BJ (cell line): ENCODE measurements at places on chromosomes 1 and 21.

DNA sequence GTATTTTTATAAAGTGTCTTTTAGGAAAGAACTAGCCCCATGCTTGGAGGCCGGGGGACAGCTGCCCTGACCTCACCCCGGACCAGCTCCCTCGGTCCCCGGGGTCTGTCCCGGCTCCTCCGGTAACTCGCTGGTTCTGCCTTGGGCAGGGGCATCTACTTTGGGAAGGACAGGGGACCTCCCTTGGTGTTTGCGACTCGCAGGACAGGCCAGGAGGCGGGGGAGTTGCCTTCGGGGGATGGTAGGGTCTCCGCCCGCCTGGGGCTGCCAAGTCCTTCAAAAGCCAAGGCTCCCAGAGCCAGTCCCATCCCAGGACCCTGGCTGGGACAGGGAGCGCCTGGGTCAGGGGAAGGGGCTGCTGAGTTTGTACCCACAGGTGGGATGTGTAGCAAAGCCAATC, 157.9 kb downstream of the PEX14 start:
- no peak for DNase-seq

- no peak for DNase-seq
These were observed 33.2 kb downstream of the OTUD7B start for GRCh38 chr1:149977345-149977744.

GRCh38 chr1:54312796-54313316, 93.3 kb downstream of the SSBP3 start:
- DNase-seq = peak; percentile 30

- DNase-seq = no peak
These were observed at the start of gene EDN2 for GRCh38 chr1:41484402-41485241. Gene EDN2 (minus strand): TSS chr1:41484683. CDS start chr1:41484601, 82 bp downstream.

DNA sequence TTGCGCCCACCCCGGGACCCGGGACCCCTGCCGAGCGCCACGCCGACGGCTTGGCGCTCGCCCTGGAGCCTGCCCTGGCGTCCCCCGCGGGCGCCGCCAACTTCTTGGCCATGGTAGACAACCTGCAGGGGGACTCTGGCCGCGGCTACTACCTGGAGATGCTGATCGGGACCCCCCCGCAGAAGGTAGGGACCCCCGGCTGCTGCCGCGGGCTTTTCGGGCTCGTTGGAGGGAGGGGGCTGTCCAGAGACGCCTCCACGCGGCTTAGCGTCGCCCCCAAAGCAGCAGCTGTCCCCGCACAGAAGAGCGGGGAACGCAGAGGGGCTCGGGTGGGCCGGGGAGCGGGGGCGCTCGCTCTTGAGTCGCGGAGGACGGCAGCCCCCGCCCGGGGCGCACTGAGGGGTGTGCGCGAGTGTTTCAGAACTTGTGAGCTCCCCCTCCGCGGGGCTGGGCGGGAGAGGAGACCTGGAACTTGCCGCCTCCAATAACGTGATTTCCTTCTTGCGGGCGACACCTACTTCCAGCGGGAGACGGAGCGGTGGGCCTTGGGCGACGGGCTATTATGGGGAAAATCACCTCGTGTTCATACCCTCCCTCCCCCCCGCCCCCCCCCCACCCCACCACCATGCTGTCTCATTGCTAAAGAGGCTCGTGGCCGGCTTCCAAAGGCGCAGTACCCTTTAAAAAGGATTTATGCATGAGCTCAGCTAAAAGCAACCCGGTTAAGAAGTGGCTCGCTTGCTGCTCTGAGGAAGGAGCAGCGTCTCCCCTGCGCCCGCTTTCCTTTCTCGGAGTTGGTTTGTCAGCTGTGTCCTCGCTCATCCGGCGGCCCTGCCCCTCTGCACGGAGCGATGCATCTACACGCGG, 664 bp downstream of the BACE2 start:
- no peak for DNase-seq

DNA sequence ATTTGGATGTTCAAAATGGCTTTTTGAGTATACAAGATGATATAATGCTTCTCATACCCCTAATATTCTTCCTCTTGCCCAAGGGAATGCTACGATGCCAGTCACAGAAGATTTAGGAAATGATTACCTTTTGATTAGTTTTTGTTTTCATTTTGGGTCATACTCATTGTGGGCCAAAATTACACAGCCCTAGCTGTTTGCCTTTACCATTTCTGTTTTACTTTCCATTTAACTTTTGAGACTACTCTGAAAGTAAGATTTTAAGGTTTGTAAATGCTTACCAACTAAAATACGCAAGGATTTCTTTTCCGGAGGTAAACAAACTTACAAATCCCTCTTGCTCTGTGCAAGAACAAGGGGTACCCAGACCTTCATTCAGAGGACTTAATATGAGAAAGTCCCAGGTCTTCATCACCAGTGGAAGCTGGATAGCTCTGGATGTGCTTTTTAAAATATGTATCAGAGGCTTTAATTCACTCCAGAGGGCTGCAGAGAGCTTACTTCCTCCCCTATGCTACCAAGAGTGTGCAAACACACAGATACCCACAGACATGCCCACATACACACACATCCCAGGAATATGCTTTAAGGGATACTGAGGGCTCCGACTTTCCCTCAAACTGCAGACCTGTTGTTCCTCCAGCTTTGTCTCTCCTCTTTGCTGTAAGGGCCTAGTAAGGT, 631.4 kb downstream of the SMYD3 start:
- DNase-seq = no peak

GRCh38 chr1:76891931-76892622, 24.8 kb downstream of the ST6GALNAC5 start:
- peak; percentile 66 for DNase-seq

DNA sequence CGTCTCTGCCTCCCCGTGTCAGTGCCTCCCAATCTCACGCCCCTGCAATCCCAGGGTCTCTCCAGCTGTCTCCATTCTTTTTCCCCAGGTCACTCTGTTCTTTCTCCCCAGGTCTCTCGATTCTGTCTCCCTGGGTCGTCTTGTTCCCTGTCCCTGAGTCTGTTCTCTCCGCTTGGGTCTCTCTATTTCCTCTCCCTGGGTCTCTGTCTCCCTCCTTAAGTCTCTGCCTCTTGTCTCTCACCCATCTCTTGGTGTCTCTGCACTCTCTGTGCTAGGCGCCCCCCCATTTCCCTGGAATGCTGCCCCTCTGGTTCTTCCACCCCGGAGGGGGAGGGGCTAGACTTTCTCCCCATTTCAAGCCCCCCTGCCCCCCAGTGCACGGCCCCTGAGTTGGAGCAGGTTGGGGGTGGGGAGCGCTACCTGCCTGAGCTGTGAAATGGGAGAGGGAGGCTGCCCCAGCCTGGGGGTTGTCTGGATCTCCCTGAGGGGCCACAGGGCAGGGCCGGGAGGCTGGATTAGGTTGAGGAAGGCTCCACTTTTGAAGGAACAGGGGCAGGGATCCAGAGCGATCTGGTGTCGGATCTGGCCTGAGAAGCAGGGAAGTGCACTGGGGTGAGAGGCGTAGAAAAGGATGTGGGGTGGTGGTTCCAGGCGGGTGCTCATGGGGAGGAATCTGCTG, 1.4 kb downstream of the PTPRF start:
- DNase-seq = no peak

DNA sequence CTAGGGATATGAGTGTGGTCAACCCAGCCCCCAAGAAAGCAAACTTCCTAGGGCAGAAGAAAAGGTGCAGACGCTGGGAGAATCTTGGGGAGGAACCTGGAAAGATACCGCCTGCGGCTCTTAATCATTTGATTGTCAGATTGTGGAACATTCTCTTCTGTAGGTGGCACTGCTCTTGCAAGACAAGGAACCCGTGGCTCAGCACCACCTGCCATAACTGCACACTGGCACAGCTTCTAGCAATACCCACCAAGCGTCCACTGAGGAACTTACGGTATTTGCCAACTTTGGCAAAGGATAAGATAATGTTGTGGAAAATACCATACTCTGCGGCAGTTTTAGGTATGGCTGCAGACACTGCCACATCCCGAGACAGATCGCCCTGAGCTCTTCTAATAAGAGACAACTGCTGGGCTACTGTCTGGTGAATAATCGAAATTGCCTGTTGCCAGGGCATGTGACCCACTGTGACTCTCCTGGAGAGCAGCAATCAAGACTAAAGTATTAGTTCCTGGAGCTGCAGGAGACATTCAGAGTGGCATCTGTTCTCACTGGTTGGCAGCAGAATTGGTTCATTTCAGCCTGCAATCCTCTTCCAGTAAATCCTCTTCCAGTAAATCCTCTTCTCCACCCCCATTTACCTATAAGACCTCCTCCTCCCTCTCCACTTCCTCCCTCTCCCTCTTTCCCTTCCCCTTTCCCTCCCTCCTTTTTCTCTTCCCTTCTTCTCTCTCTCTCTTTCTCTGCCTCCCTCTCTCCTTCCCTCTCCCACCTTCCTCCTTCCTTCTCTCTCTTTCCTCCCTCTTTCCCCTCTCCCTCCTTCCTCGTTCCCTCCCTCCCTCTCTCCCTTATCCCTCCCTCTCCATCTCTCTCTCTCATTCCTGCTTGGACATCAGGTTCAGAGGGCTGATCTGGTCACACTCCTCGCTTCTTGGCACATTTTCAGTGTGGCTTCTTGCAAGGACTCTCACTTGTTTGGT, 49.7 kb upstream of the B3GALT5 start:
- no peak for DNase-seq

DNA sequence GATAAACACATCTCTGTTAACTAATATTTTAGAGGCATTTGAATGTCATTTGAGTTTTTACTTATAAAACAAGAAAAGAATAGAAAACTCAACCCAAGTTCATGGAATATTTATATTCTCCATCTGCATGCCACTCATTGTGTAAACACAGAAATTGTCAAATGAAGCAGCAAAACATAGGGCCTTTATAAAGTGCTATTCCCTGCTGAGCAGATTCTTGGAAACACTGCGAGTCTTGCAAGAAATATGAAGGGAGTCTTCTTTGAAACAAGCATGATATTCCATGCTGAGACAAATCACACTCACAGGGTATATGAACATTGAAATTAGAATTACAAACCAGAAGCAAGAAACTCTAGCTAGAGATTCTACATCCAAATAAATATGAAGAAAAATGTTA, 655.8 kb downstream of the BRINP3 start:
- no peak for DNase-seq

GRCh38 chr1:176754676-176755075, 291.7 kb downstream of the PAPPA2 start:
- DNase-seq = no peak

DNA sequence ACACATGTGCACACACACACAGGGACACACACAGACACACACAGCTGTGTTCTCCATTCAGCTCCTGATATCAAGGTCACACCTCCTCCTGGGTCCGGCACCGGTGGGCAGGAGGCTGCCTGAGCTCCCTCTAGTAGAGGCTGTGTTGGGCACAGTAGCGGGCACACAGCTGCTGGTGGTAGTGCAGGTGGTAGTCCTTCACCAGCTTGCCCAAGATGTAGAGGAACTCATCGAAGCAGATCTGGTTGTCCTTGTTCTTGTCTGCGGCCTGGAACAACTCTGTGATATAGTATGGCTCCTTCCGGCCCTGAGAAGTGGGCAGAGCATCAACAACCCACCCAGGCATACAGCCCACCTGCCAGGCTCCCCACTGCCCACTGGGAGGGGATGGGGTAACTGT, 5.6 kb upstream of the S100A8 start:
- DNase-seq = no peak

GRCh38 chr1:201359031-201359872, 18.2 kb downstream of the TNNT2 start:
- DNase-seq = no peak

DNA sequence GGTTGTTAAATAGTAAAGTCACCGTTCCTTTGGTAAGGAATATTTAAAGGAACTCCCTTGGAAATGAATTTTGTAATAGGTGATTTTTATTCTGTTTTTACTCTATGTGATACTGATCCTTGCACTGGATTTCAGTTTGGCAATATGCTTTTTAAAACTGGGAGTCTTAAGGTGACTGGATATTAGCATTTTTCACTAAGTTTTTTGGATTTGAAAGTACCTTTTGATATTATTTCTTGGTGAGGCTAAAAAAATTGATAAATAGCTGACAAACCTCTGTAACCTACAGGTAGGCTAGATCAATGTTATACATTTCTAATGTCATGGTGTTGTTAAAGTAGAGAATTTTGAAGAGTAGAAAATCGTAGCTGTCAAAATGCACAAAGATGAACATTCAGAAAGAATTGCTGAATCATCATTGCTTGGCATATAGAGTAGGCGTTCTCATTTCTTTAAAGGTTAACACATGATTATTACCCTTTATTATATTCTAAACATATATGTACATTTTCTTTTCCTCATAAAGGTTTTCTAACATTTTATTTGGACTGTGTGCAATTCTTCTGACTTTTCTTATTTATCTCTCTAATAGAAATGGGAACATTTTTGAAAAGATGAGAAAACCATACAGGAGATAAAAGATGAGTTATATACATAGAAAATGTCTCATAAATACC, 1.5 kb upstream of the DNAJB4 start:
- DNase-seq = no peak

GRCh38 chr1:63748046-63748580, 25.7 kb upstream of the ROR1 start:
- DNase-seq = no peak

- DNase-seq = no peak
These were observed 8.9 kb downstream of the NIBAN1 start for GRCh38 chr1:184965439-184965838.

- DNase-seq = no peak
These were observed 46.8 kb upstream of the DIPK1A start for GRCh38 chr1:93007941-93008577.

DNA sequence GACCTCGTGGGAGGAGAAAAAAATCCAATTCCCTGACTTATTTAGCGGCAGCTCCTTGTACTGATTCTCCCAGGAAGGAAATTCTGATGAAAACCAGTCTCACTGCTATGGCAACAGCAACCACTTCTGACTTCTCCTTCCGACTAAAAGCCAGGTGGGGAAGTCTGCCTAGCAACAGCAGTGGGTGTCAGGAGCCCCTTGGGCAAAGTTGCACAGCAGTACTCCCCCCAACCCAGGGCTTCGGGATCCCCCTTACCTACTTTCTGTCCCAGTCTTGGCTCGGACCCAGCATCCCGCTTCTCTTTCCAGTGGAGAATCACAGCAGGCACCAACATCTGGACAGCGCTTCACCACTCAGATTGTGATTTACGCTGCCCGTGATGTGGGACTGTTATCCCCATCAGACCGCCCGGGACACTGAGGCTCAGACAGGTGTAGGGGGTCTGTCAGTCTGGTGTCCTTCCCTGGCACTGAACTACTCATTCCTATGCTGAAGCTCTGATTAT, 24.6 kb downstream of the NKAIN1 start:
- no peak for DNase-seq
